BJ (cell line): ENCODE measurements at places on chromosomes 6 and 20. TPM values are rescaled to one million over a fixed set of nuclear protein-coding genes. Genes with fewer than 3 reads are reported as not detected.

HSPA1B gene
- 20.9 and 42.8 TPM in 2 replicates for polyA plus RNA-seq

CCN6 gene
- 0.07 TPM in 1 of 2 replicates, not detected in the other for polyA plus RNA-seq

NKX2-4 gene
- not detected in 2 replicates for polyA plus RNA-seq

LPA gene
- not detected in 2 replicates for polyA plus RNA-seq

ARFGEF3 gene
- polyA plus RNA-seq: 0.27 and 0.36 TPM in 2 replicates

SFTA2 gene
- polyA plus RNA-seq: not detected in 2 replicates

NHLRC1 gene
- polyA plus RNA-seq: 1.1 and 1.7 TPM in 2 replicates

PRL gene
- not detected in 2 replicates for polyA plus RNA-seq

DUSP15 gene
- polyA plus RNA-seq: 0.09 TPM in 1 of 2 replicates, not detected in the other

ANKRD66 gene
- not detected in 2 replicates for polyA plus RNA-seq

TMEM242 gene
- 4.4 and 6.2 TPM in 2 replicates for polyA plus RNA-seq

PAK5 gene
- not detected in 2 replicates for polyA plus RNA-seq

PRSS35 gene
- polyA plus RNA-seq: 0.37 and 0.58 TPM in 2 replicates

ADGRF1 gene
- polyA plus RNA-seq: not detected in 2 replicates

TUBB2B gene
- polyA plus RNA-seq: 10.9 and 13.3 TPM in 2 replicates

DNA sequence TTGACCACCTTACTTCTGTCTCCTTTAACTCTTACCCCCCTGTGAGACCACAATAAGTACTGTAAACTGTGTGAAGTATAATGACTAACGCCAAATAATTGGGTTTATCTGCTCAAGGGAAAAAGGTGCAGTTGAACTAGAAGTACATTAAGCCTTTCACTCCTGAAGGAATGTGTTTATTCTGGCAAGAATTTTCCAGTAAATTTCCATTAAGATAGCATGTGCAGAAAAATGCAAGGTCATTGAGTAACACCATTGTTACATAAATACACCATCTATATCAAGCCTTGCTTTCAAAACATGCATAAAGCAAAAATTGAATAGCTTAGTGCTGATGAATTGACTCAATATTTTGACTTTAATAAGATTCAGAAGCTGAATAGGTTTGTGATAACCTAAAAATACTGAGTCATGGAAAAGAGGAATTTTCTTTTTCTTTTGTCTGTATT is 65.4 kb downstream of the ARHGAP18 start:
- DNase-seq: no peak

GRCh38 chr20:57692393-57692792 is 17.4 kb downstream of the PMEPA1 start:
- no peak for DNase-seq

DNA sequence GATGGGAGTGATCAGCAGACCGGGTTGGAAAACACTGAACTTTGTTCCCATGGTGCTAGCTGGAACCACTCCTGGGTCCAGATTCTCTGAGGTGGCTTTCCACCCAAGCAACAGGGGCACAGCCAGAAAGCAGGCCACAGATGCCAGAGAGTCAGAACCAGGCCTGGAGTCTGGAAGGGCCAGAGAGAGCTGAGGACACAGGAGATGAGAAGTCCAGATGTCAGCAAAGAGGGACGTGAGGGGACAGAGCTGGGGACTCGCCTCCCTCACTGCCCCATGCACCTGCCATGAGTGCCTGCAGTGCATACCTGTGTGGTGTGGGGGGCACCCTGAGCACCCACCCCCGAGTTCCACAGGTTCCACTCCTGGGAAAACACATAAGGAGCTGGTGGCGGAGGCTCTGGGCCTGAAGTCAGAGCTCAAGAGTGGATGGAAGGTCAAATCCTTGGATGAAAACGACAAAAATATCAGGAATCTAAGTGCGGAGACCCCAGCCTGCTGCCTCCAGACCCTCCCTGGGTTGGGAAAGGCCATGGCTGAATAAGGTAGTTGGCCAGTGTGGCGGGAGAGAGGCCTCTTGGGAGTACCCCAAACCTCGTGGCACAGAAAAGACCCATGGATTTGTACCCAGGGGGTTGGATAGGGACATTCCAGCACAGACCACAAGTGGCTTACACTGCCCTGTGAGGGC is 224.2 kb downstream of the SYNDIG1 start:
- no peak for DNase-seq

GRCh38 chr6:107735906-107736635 is 88.0 kb downstream of the SCML4 start:
- DNase-seq: no peak

DNA sequence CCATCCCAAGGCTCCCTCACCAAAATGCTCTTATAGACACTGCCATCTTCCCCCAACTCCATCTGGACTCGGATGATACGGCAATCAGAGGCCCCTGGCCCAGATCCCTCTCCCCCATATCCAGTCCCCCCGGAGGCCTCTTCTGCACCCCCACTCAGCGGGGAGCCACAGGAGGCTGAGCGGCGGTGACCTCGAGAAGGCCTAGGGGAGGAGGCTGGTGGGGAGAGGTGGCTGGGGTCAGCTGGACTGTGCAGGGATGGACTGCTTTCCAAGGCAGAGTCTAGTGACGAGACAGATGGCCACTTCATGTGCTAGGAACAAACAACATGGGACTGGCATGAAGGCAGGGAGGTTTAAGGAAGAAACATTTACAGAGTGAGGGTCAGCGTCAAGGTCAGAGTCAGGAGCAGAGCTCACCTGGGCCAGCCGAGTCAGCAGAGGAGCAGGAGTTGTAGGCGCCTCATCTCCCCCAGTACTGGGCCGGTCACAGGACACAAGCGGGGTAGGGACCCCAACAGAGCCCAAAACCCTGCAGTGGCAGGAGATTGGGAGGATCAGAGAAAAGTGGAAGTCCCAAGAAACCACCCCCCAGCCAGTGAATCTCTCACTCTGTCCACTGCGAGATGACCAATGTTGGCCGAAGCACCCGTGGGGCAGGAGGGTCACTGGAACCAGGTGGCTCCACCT is 3.7 kb downstream of the PFDN6 start:
- no peak for DNase-seq

DNA sequence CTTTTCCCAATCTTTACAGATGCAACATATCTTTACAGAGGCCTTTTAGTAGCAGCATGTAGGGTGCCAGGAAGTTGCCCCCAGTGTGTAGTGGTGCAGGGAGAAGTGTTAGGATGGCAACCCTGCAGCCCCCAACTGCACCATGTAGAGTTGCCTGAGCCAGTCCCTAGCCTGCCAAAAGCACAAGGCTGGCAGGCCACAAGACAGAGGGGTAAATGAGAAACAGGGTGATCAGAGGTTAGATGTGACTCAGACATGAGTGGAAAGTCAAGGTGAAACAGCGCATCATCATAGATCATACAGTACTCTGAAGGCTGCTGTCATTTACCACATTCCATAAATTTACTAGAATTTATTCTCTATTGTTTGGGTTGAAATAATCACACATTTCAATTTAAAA is 467.5 kb downstream of the PRKN start:
- no peak for DNase-seq

GRCh38 chr6:170271771-170272314 is 19.0 kb downstream of the DLL1 start:
- DNase-seq: no peak

- DNase-seq: no peak
Measured at GRCh38 chr20:60306105-60306504, 347.9 kb downstream of the CDH26 start.

GRCh38 chr20:57470666-57471495 is 54.1 kb downstream of the CTCFL start:
- DNase-seq: no peak

- no peak for DNase-seq
Measured at GRCh38 chr6:154139892-154140291, 100.9 kb downstream of the OPRM1 start.

- DNase-seq: peak; percentile 20
Measured at GRCh38 chr6:42251500-42251899, 33.8 kb upstream of the MRPS10 start.

GRCh38 chr6:78502386-78502887 is 364.9 kb upstream of the IRAK1BP1 start:
- DNase-seq: no peak

GRCh38 chr6:165877773-165878172 is 214.7 kb upstream of the PDE10A start:
- DNase-seq: no peak

DNA sequence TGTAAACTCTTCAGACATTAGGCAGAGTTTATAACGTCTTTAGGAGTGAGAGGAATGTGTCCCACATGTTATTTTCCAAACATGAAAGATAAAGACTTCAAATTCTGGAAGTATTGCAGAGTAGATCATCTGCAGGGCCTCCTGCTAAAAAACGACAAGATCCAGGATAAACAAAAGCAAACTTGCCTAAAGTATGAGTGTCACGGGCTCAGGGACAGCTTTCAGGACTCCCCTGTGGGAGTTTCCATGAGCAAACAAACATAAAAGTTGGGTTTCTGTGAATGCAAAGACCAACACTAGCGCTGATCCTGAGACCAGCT is 76.9 kb downstream of the TXNDC5 start:
- DNase-seq: no peak

DNA sequence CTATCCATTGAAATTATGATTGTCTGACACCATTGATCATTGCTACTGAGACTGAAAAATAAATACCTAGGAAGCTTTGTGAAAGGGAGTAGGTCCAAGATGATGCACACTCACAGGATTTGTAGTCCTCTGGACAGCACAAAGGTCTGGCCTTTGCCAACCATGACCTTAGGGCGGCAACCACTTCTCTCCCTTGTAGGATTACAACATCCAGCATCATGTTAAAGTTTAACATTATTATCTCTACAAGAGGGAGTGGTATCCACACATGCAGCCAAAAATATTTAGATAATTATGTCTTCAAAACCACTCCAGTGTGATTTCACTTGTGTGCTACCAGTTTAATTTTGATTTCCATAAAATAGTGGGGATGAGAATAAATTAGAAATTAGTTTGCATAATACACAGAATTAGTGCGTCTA is 51.1 kb upstream of the NHSL1 start:
- DNase-seq: no peak

DNA sequence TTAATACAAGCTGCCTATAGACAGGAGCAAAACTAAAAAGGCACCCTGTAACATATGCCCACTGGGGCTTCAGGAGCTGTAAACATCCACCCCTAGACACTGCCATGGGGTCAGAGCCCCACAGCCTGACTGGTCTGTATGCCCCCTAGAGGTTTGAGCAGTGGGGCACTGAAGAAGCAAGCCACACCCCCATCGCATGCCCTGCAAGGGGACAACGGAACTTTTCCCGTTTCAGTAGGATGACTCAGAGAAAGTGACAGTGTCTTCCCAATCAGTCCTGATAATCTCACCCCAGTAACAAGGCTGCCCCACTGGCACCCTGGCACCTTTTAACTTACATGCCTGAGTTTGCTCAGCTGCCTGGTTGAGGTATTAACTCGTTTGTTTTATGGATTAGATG is 35.9 kb downstream of the BEND3 start:
- DNase-seq: no peak

DNA sequence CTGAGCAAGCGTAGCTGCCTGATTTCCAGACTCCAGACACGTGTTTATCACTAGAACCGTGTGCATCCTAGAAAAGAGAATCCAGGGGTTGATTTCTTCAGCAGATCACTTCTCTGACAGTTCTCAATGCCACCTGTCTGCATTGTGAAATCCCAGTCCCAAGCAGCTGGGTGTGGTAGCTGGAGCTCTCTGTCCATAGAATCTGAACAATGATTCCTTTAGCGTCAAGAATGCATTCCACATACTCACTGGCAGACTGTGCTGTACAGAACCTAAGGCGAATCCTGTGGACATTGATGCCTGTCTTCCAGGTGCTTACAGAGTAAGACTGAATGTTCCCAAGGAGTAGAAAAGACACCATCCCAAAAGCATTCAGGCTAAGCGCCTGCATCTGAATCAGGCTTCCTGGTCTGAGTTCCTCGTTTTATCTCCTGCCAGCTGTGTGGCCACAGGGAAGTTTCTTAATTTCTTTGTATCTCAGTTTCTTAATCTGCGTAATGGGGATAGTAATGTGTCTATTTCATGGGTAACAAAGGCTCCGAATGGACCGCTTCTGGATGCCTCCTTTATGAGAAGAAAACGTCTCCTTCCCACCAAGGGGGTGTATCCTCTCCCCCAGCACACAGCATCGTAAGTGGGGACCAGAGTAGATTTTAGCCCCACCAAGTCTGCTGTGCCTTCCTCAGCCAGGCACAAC is 10.4 kb upstream of the TRAF3IP2 start:
- DNase-seq: no peak

- DNase-seq: no peak
Measured at GRCh38 chr20:55953201-55953600, 52.1 kb downstream of the CBLN4 start.

DNA sequence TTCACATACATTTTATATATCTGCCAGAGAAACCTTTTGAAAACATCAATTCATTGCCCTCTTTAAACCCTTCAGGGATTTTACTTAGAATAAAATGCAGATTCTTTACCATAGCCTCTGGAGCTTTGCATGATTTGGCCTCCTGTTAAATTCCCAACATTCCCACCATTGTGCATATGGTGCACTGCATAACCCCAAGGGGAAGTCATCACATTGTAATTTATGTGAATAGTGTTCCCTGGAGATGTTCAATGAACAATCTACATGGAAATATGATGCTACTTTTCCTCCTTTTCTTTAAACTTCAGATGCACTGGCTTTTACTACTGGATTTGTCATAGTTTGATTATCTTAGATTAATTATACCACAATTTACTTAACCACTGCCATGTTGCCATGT is 94.7 kb downstream of the PHF3 start:
- no peak for DNase-seq

GRCh38 chr6:113447088-113447831 is 409.9 kb upstream of the MARCKS start:
- DNase-seq: peak; percentile 90

GRCh38 chr6:69948479-69949114 is 82.2 kb downstream of the COL19A1 start:
- DNase-seq: no peak

DNA sequence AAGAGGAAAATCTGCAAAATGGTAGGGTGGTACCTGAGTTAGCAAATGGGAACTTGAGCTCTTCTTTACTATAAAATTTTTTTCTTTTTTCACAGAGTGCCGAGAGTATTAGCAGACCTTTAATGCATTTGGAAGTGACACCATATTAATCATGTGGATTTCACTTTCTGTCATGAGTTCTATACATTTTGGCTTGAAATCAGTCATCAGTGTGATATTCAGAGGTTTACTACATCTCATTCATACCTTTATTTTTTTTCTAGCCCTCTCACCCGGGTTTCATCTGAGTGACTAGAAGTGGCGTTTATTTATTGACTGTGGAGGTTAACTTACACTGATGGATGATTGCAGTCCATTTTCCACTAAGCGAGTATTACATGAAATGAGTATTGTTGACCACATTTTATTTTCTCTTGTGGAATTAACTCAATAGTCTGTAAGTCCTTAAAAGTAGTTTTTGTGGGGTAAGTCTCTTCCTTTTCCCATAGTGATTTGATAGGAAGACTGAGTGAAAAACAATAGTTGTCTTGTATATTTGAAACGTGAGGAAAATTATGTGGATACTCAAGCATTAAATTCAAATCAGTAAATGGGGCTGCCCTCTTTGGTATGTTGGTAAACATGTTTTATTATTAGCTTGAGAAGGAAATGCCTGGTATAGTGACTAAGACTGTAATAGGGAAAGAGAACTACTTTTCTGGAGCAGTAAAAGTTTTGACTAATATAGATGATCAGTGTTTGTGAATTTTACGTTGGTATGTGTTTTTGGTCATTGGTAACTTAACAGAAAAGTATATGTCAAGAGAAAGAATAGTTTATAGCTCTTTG is 55.5 kb downstream of the JARID2 start:
- no peak for DNase-seq

GRCh38 chr6:32194825-32195651 is 2.6 kb upstream of the GPSM3 start:
- no peak for DNase-seq

- DNase-seq: no peak
Measured at GRCh38 chr20:3922223-3922982, 33.2 kb downstream of the PANK2 start.
